ENCODE measurements at places on chromosomes 6 and 20. TPM values are rescaled to one million over a fixed set of nuclear protein-coding genes. Genes with fewer than 3 reads are reported as not detected.

The PRDM13 gene
- total RNA-seq: 0.09 TPM

The APOBEC2 gene
- not detected for total RNA-seq

The PPP1R16B gene
- total RNA-seq: 9.7 TPM

The KIAA0408 gene
- 10.8 TPM for total RNA-seq

DNA sequence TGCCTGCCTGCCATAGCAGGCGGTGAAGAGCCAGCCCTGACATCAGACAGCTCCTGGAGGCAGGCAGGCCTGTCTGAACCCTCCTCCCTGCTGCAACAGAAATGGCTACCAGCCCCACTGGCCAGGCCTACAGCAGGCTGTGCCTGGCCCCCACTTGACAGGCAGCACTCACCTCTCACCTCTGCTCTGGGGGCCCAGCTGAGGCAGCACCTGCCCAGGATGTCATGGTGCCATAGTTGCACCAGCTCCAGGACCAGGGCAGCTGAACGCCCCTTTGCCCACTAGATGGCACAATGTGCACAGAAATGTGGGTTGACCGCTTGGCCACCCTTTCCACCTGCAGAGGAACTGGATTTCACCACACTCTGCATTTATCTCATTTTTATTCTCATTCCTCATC lies 30.6 kb downstream of the MRPL14 start:
- H3K27me3 ChIP-seq: no peaks in the 10 kb centered on the region
- peak; percentile 75 for DNase-seq
- H3K4me1 ChIP-seq: no peaks in the 10 kb centered on the region
- no peak overlapping the region for H3K4me3 ChIP-seq

- DNase-seq: no peak
- H3K4me3 ChIP-seq: no peak overlapping the region
- H3K4me1 ChIP-seq: no peaks in the 10 kb centered on the region
- H3K27me3 ChIP-seq: no peaks in the 10 kb centered on the region
- H3K27ac ChIP-seq: no peak overlapping the region
Measured at GRCh38 chr6:100592929-100593328, 128.2 kb upstream of the SIM1 start.

- no peaks in the 10 kb centered on the region for H3K27me3 ChIP-seq
- no peaks in the 10 kb centered on the region for H3K4me1 ChIP-seq
- no peak overlapping the region for H3K4me3 ChIP-seq
Measured at GRCh38 chr20:50774515-50774914, 20.3 kb upstream of the BCAS4 start.

GRCh38 chr6:68632734-68633133 lies 2.3 kb upstream of the ADGRB3 start:
- no peaks in the 10 kb centered on the region for H3K4me1 ChIP-seq
- no peak overlapping the region for H3K4me3 ChIP-seq
- no peak overlapping the region for H3K27ac ChIP-seq
- no peaks in the 10 kb centered on the region for H3K36me3 ChIP-seq
- peaks cover 11% of the 10 kb centered on the region for H3K27me3 ChIP-seq

DNA sequence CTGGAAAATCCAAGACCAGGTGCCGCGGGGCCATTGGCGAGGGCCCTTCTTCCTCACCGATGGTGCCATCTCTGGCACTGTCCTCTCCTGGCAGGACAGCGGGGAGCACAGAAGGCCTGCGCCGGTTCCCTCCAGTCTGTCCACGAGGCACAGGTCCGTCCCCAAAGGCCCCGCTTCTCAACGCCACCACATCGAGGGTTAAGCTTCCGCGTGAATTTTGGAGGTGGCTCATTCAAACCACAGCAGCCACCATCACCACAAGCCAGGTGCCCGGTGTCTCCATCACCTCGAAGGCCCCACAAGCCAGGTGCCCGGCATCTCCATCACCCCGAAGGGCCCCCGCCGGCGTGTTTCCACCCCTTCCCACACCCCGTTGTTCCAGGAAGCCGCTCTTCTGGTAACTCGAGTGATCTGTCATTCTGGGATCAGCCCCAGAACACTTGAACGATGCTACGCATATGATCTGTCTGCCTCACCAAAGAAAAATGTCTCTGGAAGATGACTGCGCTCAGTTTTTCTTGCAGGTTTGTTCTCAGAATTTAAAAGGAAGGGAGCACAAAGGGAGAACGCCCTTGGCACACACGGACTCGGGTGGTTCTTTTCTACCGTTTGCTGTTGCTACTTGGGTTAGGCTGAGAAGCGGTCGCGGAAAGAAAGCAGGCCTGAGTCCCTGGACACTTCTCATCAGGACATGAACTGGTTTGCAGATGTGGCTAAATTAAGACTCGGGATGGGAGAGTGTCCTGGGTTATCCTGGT lies 9.9 kb upstream of the KIF25 start:
- DNase-seq: peak; percentile 38
- no peaks in the 10 kb centered on the region for H3K4me1 ChIP-seq
- no peak overlapping the region for H3K27ac ChIP-seq
- no peaks in the 10 kb centered on the region for H3K36me3 ChIP-seq
- no peak overlapping the region for H3K4me3 ChIP-seq

DNA sequence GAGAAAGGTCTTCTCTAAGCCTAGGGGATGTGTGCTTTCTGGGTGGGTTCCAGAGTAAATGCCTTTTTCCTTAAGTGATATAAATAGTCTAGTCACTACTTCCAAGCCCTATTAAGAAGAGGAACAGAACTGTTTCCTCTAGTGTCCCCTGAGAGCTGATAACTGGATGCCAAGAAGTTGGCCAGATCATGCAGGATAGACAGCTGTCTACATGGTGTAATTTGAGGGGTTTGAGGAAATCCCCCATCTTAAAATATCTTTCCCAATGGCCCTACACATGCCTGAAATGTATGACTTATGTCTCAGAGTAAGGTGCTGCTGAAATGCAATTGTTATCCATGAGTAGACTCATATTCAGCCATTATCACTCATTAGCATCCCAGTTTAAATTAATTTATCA lies 20.2 kb upstream of the PIM1 start:
- H3K4me1 ChIP-seq: no peaks in the 10 kb centered on the region
- no peak overlapping the region for H3K4me3 ChIP-seq
